ENCODE measurements at places on chromosomes 7 and 10.

DNA sequence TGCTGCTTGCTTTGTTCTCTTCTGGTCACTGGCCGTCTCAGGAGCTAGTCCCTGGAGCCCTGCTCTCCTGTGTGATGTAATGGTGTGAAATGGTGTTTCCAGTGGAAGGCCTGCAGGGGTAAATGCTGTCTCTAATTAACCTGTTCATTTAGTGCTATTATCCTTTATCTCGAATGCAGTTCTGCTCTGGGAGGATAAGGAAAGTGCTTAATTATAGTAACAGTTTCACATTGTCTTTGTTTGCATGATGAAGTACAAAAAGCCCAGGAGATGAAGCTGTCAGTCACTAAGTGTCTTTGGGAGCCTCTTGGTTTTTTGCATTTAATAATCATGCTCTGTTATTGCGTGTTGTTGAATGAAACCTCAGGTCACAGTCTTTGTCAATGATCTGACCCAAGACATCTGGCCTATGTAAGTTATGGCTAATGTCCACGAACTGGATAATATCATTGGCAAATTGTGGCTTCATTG lies 755.3 kb upstream of the GALNT17 start:
- no peak for DNase-seq

DNA sequence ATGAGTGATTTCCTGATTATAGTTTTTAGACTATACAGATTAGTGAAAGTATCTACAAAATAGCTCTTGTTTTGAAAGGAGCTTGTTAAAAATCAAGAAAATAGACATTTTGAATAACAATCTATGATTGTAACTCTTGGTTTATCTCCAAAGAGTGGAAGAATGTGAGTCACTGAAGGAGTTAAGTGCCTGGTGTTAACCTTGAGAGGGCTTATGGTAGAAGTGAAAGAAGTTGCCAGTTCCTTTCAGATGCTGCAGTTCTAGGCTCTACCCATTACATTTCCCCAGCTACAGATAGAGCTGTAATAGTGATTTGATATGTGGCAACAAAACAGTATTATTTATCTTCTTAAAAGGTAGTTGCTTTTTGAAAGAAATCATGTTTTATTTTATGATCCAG lies 12.7 kb downstream of the NRBF2 start:
- no peak for DNase-seq

DNA sequence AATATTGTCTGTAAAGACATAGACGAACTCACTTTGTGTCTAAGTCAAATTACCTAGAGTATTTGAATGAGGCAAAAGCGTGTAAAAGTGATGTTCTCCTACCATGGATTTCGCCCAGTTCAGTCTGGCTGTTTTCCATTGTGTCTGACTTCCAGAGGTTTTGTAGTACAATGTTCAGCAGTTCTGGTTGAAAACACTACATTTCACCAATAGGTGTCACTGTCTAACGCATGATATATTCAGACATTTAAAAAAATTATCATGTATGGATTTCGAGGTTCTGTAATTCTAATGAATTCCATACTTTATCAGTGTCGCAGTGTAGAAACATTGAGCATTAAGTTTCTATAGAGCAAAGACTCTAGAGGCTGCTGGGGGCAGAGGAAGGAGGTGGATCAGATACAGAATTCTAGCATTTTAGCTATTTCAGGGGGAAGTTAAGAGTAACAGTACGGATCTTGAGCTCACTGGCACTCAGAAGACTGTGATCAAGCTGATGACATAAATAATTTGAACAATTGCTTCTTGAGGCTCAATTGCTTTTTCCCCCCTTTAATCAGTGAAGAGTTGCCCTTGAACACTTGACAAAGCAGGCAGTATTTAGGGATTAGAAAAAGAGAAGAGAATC lies 196.9 kb upstream of the RHOBTB1 start:
- DNase-seq: peak; percentile 9

- DNase-seq: peak; percentile 33
These were observed 30.6 kb downstream of the TLX1 start for GRCh38 chr10:101161494-101162299.

DNA sequence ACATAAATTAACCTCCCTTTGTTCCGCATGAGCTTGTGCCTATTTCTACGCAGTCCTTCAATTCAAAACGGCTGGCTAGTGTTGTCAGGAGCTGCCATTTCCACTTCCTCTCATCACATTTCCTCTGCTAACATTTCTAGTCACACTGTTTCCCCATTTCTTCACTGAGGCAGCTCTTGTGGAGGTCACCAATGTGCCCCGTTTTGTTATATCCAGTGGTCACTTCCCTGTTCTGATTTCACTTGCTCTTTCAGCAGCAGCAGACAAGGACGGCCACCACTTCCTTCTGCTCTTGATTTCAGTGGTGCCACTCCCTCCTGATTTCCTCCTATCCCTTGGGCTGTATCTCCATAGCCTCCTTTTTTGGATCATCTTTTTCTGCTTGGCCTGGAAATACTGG lies 64.8 kb upstream of the SEC61G start:
- DNase-seq: no peak

GRCh38 chr7:7562736-7563135 lies 3.9 kb upstream of the MIOS start:
- DNase-seq: no peak

GRCh38 chr10:103199488-103199887 lies 6.4 kb upstream of the NT5C2 start:
- DNase-seq: no peak
